T-helper 1 cell treated with Interleukin-12 subunit alpha and Interleukin-12 subunit beta and Interleukin-4 antibody, amounts not matched to agents 30 ng/mL and 1 ng/mL, for 36 hours (primary cell): ENCODE measurements at places on chromosomes 12 and 14. TPM values are rescaled to one million over a fixed set of nuclear protein-coding genes. Genes with fewer than 3 reads are reported as not detected.

Gene OR6C6
- not detected in 2 replicates for total RNA-seq

Gene BHLHE41
- total RNA-seq = not detected in 2 replicates

Gene MAP3K9
- total RNA-seq = 5.0 and 5.7 TPM in 2 replicates

Gene ADGRD1
- total RNA-seq = 0.54 and 1.5 TPM in 2 replicates

Gene KHNYN
- 97.9 and 101 TPM in 2 replicates for total RNA-seq

Gene TMEM253
- total RNA-seq = 0.63 TPM in 1 of 2 replicates, not detected in the other

Gene ANKRD33
- not detected in 2 replicates for total RNA-seq

Gene PA2G4
- total RNA-seq = 254 and 261 TPM in 2 replicates

Gene KRT1
- 0.39 and 0.51 TPM in 2 replicates for total RNA-seq

Gene KITLG
- total RNA-seq = not detected in 2 replicates

Gene KCNJ8
- not detected in 2 replicates for total RNA-seq

Gene AKAP5
- total RNA-seq = 1.8 TPM in 2 replicates

Gene AKAP3
- total RNA-seq = 1.4 TPM in 2 replicates

Gene TDRD9
- total RNA-seq = not detected in 2 replicates

Gene TMEM52B
- total RNA-seq = not detected in 2 replicates

Gene AMIGO2
- total RNA-seq = 4.7 and 6.4 TPM in 2 replicates

Gene TBX3
- not detected in 2 replicates for total RNA-seq

Gene KLRC3
- total RNA-seq = not detected in 2 replicates

Gene RAD9B
- total RNA-seq = 0.90 and 1.3 TPM in 2 replicates

Gene PLEKHA5
- total RNA-seq = 2.6 and 2.9 TPM in 2 replicates

Gene CAPZA3
- not detected in 2 replicates for total RNA-seq

Gene EIF2B1
- 68.2 and 73.6 TPM in 2 replicates for total RNA-seq

Gene ING4
- total RNA-seq = 23.7 and 27.7 TPM in 2 replicates

Gene TDG
- total RNA-seq = 52.5 and 55.4 TPM in 2 replicates

Gene PPFIA2
- total RNA-seq = not detected in 2 replicates

Gene CCDC196
- not detected in 2 replicates for total RNA-seq

Gene MYF5
- total RNA-seq = not detected in 2 replicates

Gene B4GALNT3
- 13.4 and 13.6 TPM in 2 replicates for total RNA-seq

Gene LMNTD1
- not detected in 2 replicates for total RNA-seq

Gene SGPP1
- 19.4 and 21.8 TPM in 2 replicates for total RNA-seq
